ENCODE measurements at places on chromosomes 12 and 14. TPM values are rescaled to one million over a fixed set of nuclear protein-coding genes. Genes with fewer than 3 reads are reported as not detected.

LBHD2 gene
- not detected for total RNA-seq

EXOC5 gene
- 88.8 TPM for total RNA-seq

PTPN21 gene
- 42.1 TPM for total RNA-seq

DBX2 gene
- total RNA-seq, result not detected

LHX5 gene
- total RNA-seq, result 0.41 TPM

RDH16 gene
- 0.98 TPM for total RNA-seq

OR4E1 gene
- total RNA-seq, result not detected

GRCh38 chr14:54175298-54175942 lies 218.8 kb upstream of the BMP4 start:
- DNase-seq, result peak; percentile 53
- H3K36me3 ChIP-seq, result no peaks in the 10 kb centered on the region
- H3K4me3 ChIP-seq, result no peak overlapping the region
- peaks cover 16% of the 10 kb centered on the region for H3K4me1 ChIP-seq
- no peak overlapping the region for H3K27ac ChIP-seq
- peaks cover 28% of the 10 kb centered on the region for H3K27me3 ChIP-seq

- peaks cover 8% of the 10 kb centered on the region for H3K27me3 ChIP-seq
- H3K27ac ChIP-seq, result peak overlapping the region; percentile 66
- H3K4me3 ChIP-seq, result no peak overlapping the region
- H3K36me3 ChIP-seq, result no peaks in the 10 kb centered on the region
- H3K4me1 ChIP-seq, result peaks cover 21% of the 10 kb centered on the region
- DNase-seq, result no peak
Observed at GRCh38 chr14:94876306-94876705, 106.4 kb upstream of the GSC start.

DNA sequence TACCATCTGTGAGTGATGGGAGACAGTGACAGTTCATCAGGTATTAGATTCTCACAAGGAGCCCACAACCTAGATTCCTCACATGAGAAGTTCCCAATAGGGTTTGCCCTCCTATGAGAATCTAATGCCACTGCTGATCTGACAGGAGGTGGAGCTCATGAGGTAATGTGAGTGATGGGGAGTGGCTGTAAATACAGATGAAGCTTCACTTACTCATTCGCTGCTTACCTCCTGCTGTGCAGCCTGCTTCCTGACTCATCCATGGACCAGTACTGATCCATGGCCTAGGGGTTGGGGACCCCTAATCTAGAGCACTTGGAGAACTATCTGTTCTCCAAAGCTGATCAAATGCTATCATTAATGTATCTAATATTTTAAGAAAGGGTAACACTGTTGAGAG lies 17.7 kb downstream of the CLEC2D start:
- peaks cover 54% of the 10 kb centered on the region for H3K36me3 ChIP-seq
- no peaks in the 10 kb centered on the region for H3K27me3 ChIP-seq
- H3K27ac ChIP-seq, result no peak overlapping the region
- H3K4me3 ChIP-seq, result no peak overlapping the region

- no peak overlapping the region for H3K27ac ChIP-seq
- H3K27me3 ChIP-seq, result no peaks in the 10 kb centered on the region
- no peak for DNase-seq
- H3K36me3 ChIP-seq, result peaks cover 23% of the 10 kb centered on the region
- no peaks in the 10 kb centered on the region for H3K4me1 ChIP-seq
- H3K4me3 ChIP-seq, result no peak overlapping the region
Observed at GRCh38 chr12:56212361-56212760, 9.4 kb downstream of the RNF41 start.

DNA sequence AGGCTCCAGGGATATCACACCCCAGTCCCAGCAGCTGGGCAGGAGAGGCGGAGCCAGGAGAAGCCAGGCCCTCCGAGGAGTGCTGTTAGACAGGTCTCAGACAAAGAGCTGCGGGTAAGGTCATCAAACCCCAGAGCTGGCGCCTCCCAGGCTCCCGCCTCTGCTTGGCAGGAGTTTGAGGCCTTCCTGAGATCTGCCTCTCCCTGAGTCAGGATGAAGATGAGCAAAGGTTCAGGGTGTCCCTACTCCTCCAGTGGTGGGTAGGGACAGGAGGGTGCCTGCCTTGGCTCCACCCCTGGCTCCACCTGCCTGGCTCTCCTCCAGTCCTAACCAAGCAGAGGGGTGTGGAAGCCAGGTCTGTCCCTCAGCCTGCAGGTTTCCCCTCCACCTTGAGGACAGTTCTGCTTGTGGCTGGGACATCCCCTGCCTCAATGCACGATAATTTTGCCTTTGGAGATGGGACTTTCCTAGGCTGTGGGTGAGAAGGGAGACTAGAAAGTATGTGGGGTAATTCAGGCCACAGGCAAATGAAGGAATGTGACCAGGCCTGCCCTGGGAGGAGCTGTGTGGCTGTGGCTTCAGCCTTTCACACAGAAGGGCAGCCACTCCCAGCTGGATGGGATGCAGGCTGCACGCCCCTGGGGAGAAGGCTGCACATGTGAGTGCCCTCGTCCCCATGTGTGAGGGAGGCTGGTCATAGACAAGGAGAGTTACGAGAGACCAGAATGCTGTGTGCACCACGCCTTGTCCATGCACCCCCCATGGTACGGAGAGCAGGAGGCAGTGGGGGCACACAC lies 2.2 kb downstream of the PLEKHG6 start:
- peak overlapping the region; percentile 46 for H3K27ac ChIP-seq
- peaks cover 13% of the 10 kb centered on the region for H3K27me3 ChIP-seq
- no peak for DNase-seq
- peaks cover 16% of the 10 kb centered on the region for H3K36me3 ChIP-seq
- H3K4me3 ChIP-seq, result peak overlapping the region; percentile 56

DNA sequence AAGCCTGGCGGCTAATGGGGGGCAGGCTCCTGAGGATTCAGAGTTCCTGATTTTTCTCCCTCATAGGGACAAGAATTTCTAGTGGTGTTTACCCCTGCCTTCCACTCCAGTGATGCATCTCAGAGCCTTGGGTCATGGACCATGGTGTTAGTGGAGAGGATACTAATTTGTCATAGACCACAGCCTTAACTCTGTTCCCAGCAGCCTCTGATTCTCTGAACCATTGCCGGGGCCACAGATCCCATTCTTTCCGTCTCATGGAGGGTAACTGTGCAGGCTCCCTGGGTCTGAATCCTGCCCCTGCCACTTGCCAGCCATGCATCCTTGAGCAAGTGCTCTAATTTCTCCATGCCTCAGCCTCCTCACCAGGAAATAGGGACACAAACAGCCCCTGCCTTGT lies 55.1 kb downstream of the RPH3A start:
- no peaks in the 10 kb centered on the region for H3K36me3 ChIP-seq
- no peak overlapping the region for H3K4me3 ChIP-seq
- H3K4me1 ChIP-seq, result no peaks in the 10 kb centered on the region
- H3K27ac ChIP-seq, result no peak overlapping the region

- H3K27ac ChIP-seq, result peak overlapping the region; percentile 51
- peak overlapping the region; percentile 4 for H3K4me3 ChIP-seq
- H3K4me1 ChIP-seq, result peaks cover 38% of the 10 kb centered on the region
- DNase-seq, result no peak
- H3K36me3 ChIP-seq, result peaks cover 6% of the 10 kb centered on the region
- H3K27me3 ChIP-seq, result no peaks in the 10 kb centered on the region
Observed at GRCh38 chr12:14211947-14212387, 153.5 kb upstream of the ATF7IP start.

DNA sequence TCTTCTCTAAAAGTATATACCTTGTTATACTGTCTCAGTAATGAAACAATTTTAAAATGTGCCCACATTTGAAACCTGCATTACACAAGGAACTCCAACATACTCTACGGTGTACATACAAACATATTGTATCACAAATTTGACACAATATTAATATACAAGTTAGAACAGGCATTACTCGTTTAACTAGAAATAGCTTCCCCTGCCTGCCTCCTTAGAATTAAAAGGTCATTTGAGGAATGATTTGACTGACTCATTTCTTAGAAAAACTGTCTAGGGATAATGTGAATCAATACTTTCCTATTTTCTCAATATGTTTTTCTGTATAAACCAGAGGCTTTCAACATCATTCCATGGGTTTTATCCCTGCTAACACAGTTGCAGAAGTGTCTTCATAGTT lies 73.7 kb downstream of the STON2 start:
- H3K4me3 ChIP-seq, result no peak overlapping the region
- no peaks in the 10 kb centered on the region for H3K27me3 ChIP-seq
- H3K4me1 ChIP-seq, result peaks cover 39% of the 10 kb centered on the region

DNA sequence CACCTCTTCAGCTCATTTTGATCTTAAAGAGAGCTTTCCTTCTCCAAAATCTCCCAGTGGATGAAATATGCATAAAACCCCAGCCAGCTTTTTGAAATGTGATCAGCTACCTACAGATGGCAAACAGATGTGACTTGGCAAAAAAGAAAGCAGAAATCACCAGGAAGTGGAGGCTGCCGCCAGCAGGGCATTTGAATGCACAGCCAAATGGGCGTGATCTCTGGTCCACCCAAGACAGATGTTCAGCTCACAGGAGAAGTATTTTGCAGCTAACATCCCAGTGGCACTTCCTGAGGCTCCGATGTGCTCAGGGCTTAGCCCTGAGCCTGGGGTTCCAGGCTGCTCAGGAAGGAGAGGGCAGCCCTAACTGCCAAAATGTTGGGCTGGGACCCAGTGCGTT lies 78.3 kb downstream of the LGMN start:
- no peaks in the 10 kb centered on the region for H3K36me3 ChIP-seq
- no peaks in the 10 kb centered on the region for H3K4me1 ChIP-seq

- peaks cover 34% of the 10 kb centered on the region for H3K4me1 ChIP-seq
- peak overlapping the region; percentile 95 for H3K27ac ChIP-seq
- no peak for DNase-seq
- H3K27me3 ChIP-seq, result no peaks in the 10 kb centered on the region
- peaks cover 19% of the 10 kb centered on the region for H3K36me3 ChIP-seq
- peak overlapping the region; percentile 96 for H3K4me3 ChIP-seq
Observed at GRCh38 chr14:23070262-23071129, 13.2 kb upstream of the CDH24 start.

DNA sequence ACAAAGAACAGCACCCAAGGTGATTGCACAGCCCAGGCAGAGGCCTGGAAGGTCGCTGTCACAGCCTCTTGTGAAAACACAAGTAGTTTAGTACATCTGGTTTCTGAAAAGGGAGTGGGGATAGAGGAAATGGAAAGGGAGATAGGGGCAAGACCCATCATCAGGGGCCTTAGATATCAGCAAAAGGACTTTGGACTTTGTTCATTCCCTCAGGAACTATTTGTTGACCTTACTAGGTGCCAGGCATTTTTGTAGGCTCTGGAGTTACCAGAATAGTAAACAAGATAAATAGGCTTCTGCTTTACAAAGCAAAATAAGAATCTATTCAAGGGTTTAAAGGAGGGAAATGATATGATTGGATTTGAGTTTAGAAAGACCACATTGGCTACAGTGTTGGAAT lies 199.4 kb upstream of the CDKN3 start:
- H3K27me3 ChIP-seq, result no peaks in the 10 kb centered on the region
- H3K4me3 ChIP-seq, result no peak overlapping the region
- no peak overlapping the region for H3K27ac ChIP-seq
- no peak for DNase-seq

DNA sequence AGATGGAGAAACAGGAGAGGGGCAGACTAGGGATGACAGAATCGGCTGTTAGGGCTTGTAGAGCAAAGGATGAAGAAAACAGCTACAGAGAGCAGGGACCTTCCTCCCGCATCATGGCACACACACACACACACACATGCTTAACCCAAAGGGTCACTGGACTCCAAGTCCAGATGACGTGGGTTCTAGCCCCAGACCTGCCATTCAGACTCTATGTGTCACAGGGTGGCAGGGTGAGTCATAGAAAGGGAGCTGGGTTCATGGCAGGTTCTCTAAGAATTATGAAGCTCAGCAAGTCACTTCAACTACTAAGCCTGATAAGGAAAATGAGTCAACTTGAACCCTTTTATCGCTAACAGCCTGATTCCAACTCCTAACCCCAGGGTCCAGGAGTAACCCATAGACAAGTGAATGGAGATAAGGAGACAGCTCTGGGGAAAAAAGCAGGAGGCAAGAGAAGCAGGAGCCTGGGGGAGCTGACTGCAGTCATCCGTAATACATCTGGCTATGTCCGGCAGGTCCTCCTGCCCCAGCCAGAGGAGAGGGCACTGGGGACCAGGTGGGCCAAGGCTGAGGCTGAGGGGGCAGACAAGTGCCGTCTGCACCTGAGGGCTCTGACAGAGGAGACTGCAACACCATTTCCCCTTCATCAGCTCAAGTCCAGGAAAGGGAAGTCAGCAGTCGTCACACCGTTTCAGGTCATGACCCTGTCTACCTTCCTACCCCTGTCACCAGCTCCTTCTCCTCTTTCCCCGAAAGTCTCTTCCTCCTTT lies 3.6 kb upstream of the TNFRSF1A start:
- H3K27ac ChIP-seq, result no peak overlapping the region
- H3K36me3 ChIP-seq, result no peaks in the 10 kb centered on the region
- no peak overlapping the region for H3K4me3 ChIP-seq
- peaks cover 4% of the 10 kb centered on the region for H3K27me3 ChIP-seq

DNA sequence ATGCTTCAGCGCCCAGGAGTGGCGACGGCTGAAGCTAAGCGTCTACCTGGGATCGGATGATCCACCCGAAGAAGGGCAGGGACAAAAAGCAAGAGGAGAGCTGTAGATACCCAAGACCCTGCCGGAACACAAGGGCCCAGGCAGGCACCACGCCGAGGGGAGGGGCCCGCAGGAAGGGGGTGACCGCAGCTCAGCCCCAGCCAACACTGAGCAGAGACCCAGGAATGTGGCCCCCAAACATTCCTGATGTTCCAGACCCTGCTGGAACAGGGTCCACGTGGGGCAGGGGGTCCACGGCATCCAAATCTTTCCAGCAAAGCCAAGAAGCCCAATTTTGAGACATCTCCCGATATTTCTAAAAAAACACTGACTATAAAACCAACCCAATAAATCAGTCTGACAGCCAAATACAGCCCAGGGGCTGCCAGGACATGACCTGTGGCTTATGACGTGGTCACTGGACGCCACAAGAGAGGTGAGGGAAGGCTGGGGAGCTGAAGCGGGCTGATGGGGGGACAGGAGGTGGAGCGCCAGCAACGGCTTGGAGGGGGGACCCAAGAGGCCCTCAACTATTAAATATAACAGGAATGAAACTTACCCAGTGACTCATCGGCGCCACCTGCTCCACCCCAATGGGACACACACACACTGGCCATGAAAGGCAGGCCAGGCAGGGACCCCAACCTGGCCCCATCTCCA lies 58.9 kb downstream of the NCOR2 start:
- H3K4me1 ChIP-seq, result peaks cover 49% of the 10 kb centered on the region
- no peak for DNase-seq
- no peaks in the 10 kb centered on the region for H3K27me3 ChIP-seq
- H3K4me3 ChIP-seq, result no peak overlapping the region
- H3K27ac ChIP-seq, result peak overlapping the region; percentile 56
- peaks cover under 1% of the 10 kb centered on the region for H3K36me3 ChIP-seq

DNA sequence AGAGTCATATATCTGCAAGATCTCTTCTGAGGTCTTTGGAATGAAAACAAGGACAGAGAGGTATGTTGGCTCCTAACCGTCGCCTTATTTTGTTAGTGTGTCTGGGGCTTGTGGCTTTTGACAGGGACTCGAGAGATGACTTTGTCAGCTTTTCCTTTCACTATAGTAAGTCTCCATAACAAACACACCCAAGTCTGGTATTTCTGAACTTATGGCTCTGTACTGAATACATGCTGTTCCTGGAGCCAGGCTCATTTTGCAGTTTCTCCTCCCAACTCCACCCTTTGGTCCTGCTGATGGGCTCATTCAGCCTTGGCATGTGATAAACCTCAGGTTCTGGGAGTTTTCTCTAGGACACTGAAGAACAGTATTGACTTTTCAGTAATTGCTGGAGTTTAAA lies 27.7 kb upstream of the TMED10 start:
- H3K4me1 ChIP-seq, result peaks cover 25% of the 10 kb centered on the region
- peaks cover 2% of the 10 kb centered on the region for H3K36me3 ChIP-seq
- DNase-seq, result no peak
- H3K27me3 ChIP-seq, result peaks cover 36% of the 10 kb centered on the region

GRCh38 chr14:71638523-71639196 lies 293.6 kb upstream of the RGS6 start:
- H3K4me3 ChIP-seq, result no peak overlapping the region
- H3K27me3 ChIP-seq, result no peaks in the 10 kb centered on the region
- no peak overlapping the region for H3K27ac ChIP-seq

Data from progenitor cell of endocrine pancreas (in vitro differentiated cells).